Fibroblast of mammary gland (primary cell): ENCODE measurements at places on chromosomes 7 and 10.
A peak's percentile ranks its signal among the peaks of the same experiment; 100 is the strongest.

DNA sequence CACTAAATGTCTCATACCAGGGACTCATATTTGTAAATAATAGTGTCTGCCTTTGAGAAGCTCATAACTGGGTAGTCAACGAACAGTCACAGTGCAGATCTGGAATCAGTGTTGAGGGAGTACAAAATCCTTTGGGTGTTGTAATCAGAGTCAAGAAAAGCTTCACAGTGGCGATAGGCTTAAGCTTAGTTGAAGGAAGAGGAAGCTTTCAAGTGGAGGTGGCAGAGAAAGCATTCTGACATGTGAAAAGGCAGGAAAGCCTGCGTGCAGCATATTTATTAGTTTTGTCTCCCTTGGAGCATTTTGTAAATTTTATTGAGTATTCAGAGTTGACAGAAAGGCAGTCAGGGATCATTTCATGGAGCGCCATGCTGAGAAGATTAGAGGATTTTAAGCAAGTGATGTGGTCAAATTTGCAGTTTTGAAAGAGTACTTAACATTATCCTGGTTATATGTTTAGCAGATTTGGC is 104.9 kb downstream of the ADK start:
- no peak for DNase-seq

DNA sequence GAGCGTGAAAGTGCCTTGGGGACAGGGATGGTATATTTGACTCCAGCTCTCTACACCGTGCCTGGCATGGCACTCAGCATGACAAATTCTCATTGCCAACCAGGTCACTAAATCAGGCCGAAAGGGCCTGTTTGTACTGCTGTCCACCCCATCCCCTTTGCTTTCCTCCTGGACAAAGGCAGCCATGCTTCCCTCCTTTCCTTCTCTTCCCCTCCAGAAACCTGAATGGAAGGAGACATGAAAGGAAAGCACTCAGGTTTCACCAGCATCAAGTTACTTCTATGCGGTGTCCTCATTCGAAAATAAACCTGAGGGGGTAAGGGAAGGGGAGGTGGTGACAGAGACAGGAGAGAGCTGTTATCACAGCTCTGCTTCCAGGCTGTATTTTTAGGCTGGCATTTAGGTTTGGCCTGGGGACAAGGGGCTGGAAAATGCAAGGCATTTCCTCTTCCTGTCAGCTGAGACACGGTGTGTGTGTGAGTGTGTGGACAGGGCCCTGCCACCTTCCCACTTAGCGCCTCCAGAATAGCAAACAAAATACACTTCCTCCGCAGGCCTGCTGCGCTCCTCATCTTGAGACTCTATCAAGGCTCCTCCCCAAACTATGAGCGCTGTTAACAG is 79.9 kb upstream of the COL13A1 start:
- DNase-seq, result no peak

- no peak for DNase-seq
Measured at GRCh38 chr10:49070701-49071100, 44.6 kb downstream of the VSTM4 start.

- no peak for DNase-seq
Measured at GRCh38 chr7:117250245-117250644, 72.6 kb downstream of the WNT2 start.

- DNase-seq, result no peak
Measured at GRCh38 chr7:3345699-3346481, 44.8 kb downstream of the SDK1 start.

DNA sequence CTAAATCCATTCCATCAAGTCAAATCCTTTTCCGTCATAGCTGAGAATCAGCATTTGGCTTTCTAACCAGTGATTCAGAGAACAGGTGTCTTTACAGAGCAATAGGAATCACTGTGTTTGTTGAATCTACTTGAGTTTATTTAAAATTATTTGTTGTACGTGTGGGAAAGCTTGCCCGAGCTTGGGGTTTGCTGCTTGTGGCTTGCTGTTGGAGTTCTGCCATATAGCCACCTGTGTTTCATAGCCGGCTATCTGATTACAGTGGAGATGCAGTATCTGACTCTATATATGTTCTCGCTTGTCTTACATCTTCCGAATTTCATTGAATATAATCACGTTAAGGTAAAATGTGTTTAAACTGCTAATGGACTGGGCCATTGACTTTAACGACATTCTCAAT is 274.3 kb upstream of the MKI67 start:
- DNase-seq, result no peak

- DNase-seq, result peak; percentile 69
Measured at GRCh38 chr7:47375121-47375938, 206.6 kb downstream of the TNS3 start.

GRCh38 chr10:124827474-124827873 is 25.9 kb downstream of the ABRAXAS2 start:
- peak; percentile 44 for DNase-seq

DNA sequence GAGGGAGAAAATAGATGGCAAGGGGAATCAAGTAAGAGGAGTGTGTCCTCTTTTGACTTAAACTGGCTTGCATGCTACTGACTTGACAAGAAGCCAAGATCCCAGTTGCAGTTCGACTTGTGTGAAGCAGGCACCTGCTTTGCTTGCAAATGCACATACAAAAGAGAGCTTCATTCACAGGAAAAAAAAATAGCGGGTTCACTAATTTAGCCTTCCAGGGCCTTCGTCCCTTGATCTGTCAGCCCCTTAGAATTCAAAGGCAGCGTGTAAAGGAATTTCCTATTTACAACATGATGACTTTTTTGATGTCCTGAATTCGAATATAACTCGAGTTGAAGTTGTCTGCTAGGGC is 192.1 kb downstream of the CELF2 start:
- DNase-seq, result no peak

DNA sequence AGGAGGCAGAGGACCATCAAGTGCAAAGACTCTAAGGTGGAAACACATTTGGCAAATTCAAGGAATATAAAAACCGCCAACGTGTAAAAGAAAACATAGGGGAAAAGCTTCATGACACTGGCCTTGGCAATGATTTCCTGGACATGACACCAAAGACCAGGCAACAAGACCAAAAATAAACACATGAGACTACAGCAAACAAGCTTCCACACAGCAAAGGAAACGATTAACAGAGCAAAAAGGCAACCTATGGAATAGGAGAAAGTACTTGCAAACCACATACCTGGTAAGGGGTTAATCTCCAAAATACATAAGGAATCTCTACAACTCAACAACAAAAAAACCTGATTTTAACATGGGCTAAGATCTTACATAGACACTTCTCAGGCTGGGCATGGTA is 3.5 kb downstream of the GSTO1 start:
- no peak for DNase-seq

DNA sequence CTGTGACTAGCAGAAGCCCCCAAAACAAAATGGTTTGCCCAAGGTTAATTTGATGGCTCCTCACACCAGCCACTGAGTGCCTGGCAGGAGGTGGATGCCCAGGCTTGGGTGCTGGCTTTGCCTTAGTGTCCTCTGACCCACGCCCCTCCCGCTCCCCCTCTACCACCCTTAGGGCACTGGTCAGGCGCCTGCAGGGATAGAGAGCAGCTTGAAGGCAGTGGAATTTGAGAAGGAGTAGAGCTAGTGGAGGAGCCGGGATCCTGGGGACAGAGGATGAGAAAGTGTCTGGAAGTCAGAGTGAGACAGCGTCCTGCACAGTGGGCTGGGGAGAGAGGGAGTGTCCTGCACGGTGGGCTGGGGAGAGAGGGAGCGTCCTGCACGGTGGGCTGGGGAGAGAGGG is 139.4 kb downstream of the DNAJB6 start:
- DNase-seq, result no peak

DNA sequence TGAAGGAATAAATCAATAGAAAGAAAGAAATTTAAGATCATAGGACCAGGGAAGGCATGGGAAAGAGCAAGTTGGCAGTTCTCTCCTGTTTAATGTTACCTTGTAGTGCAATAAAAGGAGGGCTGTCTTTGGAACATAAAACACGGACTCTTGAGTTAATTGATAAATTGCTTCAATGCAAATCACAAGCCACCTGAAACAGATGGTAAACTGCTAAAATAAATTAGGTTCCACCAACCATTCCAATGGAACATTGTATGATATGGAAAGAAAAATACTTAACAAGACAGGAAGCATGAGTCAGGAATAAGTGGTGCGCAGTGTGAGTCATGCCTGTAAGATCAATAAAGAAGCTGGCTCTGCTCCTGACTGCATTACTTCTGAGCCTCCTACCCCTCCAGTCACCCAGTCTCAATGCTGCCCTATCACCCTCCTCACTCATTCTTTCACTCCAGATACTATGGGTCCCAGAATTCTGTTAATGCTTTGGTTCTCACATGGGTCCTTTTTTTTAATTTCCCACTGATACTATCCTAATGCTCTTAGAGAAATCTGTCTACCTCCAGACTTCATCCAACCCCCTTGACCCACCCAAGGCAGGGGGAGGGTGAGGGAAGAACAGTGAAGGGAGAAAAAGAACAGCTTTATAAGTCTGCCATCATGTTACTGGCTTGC is 78.9 kb downstream of the LRRC17 start:
- DNase-seq, result peak; percentile 98

DNA sequence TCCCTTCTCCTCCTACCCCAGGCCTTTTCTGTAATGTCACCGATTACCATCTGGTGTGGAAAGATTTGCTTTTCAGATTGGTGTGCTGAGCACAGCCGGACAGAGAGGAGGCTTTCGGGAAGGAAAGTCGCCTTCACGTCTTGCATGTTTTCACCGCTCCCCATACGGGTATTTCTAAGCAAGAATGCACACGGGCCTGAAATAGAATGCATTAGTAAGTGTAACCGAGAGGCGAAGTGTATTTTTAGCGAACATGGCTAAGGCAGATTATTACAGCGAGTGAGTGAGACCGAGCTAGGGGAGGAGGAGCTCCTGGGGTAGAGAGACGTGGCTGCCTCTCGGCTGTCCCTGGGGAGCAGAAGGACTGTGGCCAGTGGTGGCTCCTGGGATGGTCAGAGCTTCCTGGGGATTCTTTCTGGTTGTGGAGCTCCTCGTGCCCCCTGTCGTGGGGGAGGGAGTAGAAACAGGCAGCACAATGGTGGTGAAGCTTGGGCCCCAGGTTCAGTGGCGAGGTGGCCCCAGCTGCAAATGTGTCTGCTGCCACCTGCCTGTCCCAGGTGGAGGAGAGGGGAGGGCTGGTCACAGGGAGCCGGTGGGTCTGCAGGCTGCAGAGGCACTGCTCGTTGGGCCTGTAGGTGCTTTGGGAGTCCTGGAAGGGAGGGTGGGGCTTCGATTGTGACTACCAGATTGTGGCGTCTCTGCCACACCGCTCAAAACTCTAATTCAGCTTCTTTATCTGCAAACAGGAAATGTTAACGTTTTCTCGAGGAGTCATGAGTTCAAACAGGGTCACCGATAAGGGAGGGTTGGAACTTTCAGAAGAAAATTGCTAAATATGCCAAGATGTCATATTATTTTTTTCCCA is 135.8 kb downstream of the CAMK1D start:
- DNase-seq, result no peak

- DNase-seq, result peak; percentile 44
Measured at GRCh38 chr7:134419875-134420274, 39.0 kb downstream of the AKR1B1 start.

- no peak for DNase-seq
Measured at GRCh38 chr10:92381543-92381954, 90.6 kb downstream of the MARCHF5 start.

DNA sequence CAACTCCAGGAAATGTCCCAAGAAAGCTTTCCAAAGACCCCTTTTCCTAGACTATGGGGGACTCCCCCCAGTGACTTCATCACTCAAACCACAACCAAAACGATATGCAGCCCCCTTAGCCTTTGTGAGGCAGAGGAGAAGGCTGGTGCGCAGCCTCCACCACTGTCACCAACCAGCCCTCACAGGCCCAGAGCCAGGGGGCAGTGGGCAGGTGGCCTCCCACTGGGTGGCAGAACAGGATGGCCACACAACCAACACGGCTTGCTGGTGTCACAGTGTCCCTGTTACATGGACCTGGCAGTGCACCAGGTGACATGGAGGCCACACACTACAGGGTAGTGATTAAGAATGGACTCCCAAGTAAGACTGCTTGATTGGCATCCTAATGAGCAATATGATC is 172.0 kb downstream of the PLXNA4 start:
- no peak for DNase-seq

DNA sequence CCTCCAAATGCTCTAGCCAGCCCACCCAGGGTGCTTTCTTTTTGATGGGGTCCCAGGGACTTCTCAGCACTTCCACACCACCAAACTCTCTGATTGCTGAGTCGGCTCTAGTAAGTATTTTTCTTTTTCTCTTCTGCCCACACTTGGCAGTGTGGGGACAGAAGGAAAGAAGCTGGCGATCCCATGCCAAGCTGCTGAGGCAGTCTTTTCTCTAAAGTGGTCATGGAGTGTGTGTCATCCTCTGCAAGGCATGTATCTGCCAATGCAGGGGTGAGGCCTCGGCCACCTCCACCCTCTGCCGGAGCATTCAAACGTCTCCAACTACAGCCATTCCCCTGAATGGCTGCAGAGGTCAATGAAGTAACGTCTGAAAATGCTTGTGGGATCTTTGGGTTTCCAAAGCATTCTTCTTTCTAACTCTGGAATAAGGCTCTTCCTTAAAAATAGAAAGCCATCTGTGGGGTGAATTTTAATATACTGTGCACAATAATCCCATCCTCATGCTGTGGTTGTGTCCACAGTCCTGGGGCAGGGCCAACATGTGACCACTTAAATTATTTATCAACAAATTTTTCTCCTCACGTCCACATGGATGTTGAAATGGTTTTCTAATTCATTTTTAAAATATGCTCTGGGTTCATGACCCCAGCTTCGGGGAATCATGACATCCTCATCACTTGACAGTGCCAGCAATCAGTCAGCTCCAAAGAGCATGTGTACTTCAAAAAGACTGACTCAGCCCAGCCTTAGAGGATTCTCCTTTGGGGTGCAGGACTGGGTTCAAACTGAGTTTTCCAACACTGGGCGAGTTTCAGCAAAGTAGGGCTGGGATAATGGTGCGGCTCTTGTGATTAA is 171.3 kb upstream of the ITGB1 start:
- DNase-seq, result peak; percentile 96

- no peak for DNase-seq
Measured at GRCh38 chr7:142391191-142391992, 133.5 kb upstream of the PRSS58 start.

- DNase-seq, result no peak
Measured at GRCh38 chr10:89257581-89257980, 6.0 kb upstream of the LIPA start.

DNA sequence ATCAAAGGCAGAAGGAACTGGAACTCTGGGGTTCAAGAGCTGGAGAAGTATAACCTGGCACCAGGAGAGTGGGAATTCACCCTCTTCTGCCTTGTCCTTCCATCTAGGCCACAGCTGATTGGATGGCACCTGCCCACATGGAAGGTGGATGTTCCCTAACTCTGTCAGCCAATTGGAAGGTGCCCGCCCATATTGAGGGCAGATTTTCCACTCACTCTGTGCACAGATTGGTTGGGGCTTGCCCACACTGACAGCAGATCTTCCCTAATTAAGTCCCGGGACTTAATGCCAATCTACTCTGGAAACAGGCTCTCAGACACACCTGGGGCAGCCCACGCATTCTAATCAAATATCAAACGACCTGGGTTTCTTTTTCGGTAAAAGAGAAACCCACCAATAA is 1142.3 kb upstream of the CELF2 start:
- no peak for DNase-seq

- DNase-seq, result peak; percentile 52
Measured at GRCh38 chr7:144854839-144855424, 19.1 kb upstream of the TPK1 start.

- DNase-seq, result peak; percentile 75
Measured at GRCh38 chr7:132472463-132473120, 103.7 kb downstream of the PLXNA4 start.

- DNase-seq, result no peak
Measured at GRCh38 chr7:144148224-144148827, 25.4 kb downstream of the OR2A14 start.
